COLO829 (cell line): ENCODE measurements at places on chromosomes 12 and 14.

DNA sequence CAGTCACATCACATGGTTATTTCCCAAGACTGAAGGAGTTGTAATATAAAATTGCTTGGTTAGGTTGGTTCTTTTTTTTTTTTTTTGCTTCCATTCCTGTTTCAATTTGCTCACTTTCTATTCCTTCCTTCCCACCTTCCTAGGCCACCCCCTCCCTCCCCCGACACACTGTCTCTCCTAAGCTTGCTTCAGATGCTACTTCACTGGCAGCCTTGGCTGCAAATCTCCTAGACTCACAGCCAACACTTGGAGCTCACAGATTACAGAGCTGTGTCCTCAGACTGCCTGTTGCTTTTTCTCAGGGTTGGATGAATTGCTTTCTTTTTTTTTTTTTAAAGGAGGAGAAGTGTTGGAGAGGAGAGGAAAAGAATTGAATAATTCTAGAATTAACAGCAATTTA, 77.3 kb upstream of the GRIN2B start:
- DNase-seq = no peak

DNA sequence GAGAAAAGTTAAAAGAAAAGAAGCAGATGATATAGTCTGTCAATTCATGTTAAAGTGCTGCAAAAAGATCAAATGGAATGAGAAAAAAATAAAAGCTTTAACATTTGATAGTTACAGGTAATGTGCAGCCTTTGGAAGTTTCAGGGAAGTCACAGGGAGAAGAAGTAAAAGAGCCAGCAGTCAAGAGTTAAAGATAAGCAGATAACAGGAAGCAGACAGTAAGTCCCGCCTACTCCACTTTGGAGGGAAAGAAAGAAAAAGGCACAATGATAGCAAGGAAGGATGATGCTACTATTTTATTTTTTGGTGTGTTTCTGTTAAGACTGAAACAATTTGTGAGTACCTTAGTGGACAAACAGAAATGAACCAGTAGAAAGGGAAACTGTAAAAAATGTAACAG, 111.1 kb upstream of the KRR1 start:
- no peak for DNase-seq

- no peak for DNase-seq
These were observed 33.1 kb downstream of the ITPK1 start for GRCh38 chr14:93082576-93083001.

DNA sequence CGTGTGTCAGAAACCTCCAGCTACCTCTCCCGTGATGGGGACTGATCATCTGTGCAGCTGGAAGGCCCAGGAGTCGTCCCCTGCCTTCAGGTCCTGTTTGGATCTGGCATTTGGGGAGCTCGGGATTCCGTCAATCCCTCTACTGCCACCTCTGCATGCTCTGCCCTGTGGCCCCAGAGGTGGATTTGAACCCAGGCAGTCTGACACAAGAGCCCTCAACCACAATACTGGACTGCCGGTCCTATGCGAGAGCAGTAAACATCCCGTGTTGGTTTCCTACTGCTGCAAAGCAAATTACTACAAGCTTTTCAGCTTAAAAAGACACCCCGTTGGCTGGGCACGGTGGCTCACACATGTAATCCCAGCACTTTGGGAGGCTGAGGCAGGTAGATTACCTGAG, 121.9 kb upstream of the FKBP4 start:
- no peak for DNase-seq

GRCh38 chr12:127781336-127781735, 485.6 kb upstream of the TMEM132C start:
- DNase-seq = no peak

DNA sequence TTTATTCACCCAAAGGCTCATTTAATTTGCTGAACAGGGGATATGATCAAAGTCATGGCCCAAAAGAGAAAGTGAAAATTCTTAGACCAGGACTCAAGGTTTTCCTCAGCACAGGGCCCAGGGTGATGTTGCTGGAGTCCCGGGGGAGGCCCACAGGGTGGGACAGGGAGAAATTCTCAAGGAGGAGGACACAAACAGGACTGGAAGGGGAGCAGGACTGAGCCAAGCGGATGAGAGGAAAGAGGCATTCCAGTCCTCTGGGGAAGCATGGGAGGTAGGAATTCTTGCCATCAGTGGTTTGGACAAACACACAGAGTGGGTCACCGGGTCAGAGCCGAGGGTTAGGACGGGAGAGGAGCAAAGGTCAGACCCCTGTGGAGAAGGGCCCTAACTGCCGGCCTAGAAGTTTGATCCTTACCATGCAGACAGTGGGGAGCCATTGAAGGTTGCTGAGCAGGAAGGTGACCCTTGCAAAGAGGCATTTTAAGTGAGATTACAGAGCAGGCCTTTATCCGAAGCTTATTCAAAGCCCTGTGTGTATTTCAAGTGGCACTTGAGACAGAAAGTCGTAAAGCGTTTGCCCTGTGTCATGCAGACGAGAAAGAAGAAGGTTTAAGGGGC, 68.4 kb upstream of the PTGR2 start:
- DNase-seq = no peak

- no peak for DNase-seq
These were observed 165.9 kb downstream of the DERA start for GRCh38 chr12:16076970-16077522.

- no peak for DNase-seq
These were observed 26.9 kb upstream of the TBPL2 start for GRCh38 chr14:55467307-55467706.

- no peak for DNase-seq
These were observed 1208.1 kb downstream of the LRFN5 start for GRCh38 chr14:42814817-42815216.

- DNase-seq = no peak
These were observed 458.3 kb downstream of the ETNK1 start for GRCh38 chr12:23083267-23083666.

DNA sequence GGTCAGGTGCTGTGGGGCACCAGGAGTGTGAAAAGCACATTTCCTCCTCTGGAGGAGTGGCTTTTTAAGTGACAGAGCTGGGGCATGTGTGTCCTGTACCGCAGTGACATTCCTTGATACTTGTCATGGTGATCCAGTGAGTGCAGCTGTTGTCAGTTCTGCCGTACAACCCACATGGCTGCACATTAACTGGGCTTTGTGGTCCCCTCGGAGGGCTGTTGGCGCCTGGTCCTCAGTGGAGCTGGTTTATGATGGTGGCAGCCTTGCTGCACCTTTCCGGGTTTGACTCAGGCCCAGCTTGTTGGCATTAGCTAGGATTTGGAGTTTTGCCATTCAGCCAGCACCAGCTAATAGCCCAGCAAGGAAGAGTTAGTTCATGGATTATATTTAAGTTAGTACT, 77.0 kb downstream of the SLC25A47 start:
- DNase-seq = no peak

GRCh38 chr12:65938807-65939206, 114.5 kb downstream of the HMGA2 start:
- no peak for DNase-seq

DNA sequence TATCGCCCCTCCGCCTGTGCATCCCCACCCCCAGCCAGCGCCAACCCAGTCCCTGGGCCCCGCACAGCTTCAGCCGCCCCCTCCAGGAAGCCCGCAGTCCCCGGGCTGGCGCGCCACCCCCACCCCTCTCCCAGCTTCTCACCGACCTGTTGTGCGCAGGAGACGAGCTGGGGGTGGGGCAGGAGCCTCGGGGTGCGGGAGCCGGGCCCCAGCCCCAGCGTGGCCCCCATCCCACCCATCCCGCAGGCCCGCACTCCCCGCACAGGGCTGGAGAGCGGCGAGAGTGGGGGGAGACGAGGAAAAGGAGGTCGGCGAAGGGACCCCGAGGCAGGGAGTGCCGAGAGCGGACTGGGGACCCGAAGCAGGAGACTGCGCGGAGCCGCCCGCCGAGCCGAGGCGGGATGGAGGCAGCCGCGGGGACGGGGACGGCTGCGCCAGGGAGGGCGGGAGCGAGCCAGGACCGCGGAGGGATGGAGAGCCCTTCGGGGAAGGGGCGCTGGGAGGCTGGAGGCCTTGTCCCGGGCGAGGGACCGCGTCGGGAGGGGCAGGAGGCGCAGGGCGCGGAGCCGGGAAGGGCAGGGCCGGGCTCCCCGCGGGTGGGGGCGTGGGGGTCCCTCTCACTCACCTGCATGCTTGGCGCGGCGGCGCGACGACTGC, 498 bp downstream of the PIANP start:
- no peak for DNase-seq

GRCh38 chr12:124174451-124175348, 120.2 kb upstream of the RFLNA start:
- no peak for DNase-seq
